ENCODE measurements at places on chromosomes 16 and 17.

DNA sequence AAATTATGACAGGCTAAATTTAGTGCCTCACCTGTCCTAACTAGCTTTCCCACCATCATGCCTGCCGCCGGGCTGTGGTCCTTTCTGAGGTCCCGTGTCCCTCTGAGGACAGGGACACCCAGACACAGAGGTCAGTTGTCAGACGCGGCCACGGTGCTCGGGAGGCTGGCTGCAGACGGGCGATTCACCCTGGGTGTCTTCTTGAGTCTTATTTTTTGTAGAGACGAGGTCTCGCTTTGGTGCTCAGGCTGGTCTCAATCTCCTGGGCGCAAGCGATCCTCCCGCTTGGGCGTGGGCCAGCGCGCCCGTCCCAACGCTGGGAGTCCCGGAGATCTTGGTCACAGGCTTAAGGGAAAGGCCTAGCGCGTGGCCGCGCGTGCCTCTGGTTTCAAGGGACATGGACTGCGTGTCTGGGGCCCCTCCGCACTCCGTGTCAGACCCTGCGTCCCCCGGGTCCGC is 797 bp upstream of the RAB11FIP3 start:
- DNase-seq: no peak

GRCh38 chr16:89242795-89243200 is 25.3 kb downstream of the ZNF778 start:
- no peak for DNase-seq

GRCh38 chr16:66752379-66752778 is 970 bp upstream of the DYNC1LI2 start:
- no peak for DNase-seq

DNA sequence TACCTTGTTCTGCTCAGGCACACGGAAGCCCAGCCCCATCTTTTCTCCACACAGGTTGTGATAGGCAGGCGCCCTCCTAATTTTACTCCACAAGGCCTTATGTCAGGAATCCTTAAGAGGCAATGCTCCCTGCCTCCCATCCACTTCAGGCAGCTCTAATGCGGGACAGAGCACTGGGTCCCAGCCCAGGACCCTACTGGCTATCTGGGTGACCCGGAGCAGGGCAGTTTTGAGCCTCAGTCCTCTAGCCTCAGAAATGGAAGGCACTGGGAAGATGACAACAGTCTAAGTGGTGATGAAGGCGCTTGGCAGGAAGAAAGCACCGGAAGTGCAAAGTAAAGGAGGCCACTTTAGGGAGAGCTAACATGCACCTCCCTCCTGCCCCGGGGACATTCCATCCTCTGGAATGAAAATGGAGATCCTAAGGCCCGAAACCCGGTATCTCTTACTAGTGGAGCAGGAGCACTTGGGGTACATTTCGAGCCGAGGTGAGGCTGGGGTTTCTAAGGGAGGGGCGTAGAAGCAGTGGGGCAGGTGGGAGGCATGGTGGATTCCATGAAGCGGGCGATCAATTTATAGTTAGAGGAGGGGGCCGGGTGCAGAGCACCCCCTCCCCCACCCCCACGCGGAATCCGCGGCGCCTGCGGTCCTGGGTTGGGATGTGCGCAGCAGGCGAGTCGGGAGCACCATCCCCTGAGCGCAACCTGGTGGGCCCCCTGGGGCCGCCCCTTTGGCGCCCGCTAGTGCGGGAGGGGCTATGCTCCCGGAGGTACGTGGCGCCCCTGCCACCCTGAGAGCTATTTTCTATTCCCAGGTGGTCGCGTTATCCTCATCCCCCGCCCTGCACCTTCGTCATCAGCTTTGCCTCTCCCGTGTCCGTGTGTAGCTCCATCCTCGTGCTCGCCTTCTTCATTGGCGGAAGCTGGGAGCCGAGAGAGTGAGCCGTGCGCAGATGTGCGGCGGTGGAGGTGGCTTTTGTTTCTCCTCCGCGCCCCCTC is 4.9 kb downstream of the MT1F start:
- no peak for DNase-seq

DNA sequence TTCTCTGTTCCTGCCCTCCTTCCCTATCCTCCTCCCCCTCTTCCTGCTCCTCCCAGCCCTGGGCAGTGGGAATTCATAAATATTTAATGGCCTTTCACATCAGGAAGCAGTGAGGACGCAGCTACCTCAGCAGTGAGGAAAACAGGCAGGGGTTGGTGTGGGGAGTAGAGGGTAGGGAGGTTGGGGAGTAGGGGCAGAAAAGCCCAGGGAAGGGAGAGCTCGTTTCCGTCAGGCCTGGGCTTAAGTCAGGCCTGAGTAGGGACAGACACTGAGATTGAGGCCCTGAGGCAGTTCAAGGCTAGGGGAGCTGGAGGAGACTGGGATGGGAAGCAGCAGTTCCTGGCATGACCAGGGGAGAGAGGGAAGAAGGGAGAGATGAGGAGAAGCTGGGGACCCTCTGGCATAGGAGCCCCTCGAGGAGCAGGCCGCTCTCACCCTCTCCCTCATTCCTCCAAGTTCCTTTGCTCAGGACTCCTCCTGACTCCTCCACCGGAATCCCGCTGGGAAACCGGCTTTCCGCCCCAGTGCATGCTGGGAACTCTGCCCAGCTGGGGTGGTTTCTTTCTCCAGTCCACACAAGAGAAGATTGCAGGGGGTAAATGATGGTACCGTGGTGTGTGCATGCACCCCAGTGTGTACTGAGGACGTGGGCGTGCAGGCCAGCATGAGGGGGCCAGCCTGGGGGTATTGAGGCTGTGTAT is 6.2 kb downstream of the SAMD14 start:
- DNase-seq: peak; percentile 38

- peak; percentile 77 for DNase-seq
Measured at GRCh38 chr17:43033948-43034881, 9.2 kb downstream of the RND2 start.

GRCh38 chr17:10745231-10745630 is 15.4 kb upstream of the TMEM220 start:
- DNase-seq: no peak

GRCh38 chr16:4591706-4592470 is 22.8 kb downstream of the UBALD1 start:
- no peak for DNase-seq

DNA sequence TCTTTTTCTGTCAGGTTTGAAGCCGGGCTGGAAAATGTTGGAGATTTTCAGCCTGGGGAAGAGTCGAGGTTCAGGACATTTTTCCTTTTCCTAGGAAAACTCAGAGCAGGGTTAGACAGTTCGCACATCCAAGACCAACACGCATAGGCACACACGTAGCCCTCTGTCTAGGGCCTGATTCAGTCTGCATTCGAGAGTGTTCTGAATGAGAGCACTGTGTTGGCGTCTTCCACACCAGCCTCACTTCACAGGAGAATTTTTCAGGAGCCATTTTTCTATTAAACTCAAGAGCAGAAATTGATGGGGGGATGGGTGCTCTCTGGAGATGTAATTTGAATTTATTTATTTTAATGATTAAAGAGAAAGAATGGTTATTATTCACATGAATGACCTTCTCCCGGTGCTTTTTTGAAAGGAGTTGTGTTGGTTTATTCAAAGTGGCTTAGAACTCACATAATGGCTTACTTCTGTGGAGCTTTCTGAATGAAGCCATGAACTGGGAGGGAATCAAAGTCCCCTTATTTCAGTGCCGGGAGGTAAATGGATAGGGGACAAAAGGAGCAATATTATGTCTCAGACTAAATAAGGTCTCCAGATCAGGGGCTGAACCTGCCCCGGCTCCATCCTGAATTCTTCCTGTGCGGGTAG is 194.3 kb downstream of the CCDC182 start:
- no peak for DNase-seq

GRCh38 chr17:81033535-81034167 is 1.3 kb upstream of the BAIAP2 start:
- DNase-seq: no peak

DNA sequence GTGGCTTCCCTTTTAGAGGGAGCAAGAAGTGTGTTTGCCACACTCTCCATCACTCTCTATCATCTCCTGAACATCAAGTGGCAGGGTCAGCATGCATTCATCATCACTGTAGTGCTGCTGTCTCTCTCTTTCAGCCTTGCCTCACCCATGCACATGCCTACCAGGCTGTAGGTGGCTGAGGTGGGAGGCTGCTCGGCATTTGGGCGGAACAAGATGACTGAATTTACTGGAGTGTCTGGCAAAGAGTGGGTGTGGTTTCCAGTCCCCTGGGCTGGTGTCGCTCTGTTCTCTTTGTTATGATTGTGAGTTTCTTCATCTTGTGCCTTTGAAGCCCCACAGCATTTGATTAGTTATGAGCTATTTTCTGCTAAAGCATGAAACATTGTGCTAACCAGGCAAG is 541.9 kb upstream of the EEF2KMT start:
- DNase-seq: peak; percentile 76

DNA sequence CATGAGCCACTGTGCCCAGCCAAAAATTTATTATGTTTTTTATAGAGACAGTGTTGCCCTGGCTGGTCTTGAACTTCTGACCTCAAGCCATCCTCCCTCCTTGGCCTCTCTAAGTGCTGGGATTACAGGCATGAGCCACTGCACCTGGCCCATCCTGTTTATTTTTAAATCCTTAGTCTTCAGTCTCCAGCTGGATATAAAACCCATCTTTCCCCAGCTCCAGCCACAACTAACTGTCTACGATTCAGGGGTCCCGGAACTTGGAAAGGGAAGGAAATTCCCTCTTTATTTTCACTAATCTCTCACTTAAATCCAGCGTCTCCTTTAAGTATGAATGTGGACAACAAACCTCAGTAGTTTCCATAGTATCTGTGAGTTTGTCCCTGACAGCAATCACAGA is 62.2 kb downstream of the IQCK start:
- no peak for DNase-seq

Measured in NCI-H1417 (cell line).